Hepatocyte (in vitro differentiated cells): ENCODE measurements at places on chromosomes 16 and 17. TPM values are rescaled to one million over a fixed set of nuclear protein-coding genes. Genes with fewer than 3 reads are reported as not detected.

Gene CHRNE
- polyA plus RNA-seq = 0.83 and 1.2 TPM in 2 replicates

Gene NT5C3B
- 85.1 and 87.8 TPM in 2 replicates for polyA plus RNA-seq

Gene NKD1
- 23.0 and 26.3 TPM in 2 replicates for polyA plus RNA-seq

Gene MYL4
- 28.6 and 28.7 TPM in 2 replicates for polyA plus RNA-seq

Gene KRT36
- polyA plus RNA-seq = not detected in 2 replicates

Gene NACA2
- not detected in 2 replicates for polyA plus RNA-seq

Gene SOX9
- polyA plus RNA-seq = 74.6 and 87.3 TPM in 2 replicates

Gene CDH5
- polyA plus RNA-seq = 0.88 and 1.2 TPM in 2 replicates

Gene CCL14
- 0.56 and 1.7 TPM in 2 replicates for polyA plus RNA-seq

Gene RAC3
- polyA plus RNA-seq = 5.2 and 5.5 TPM in 2 replicates

Gene TEX14
- 0.05 TPM in 1 of 2 replicates, not detected in the other for polyA plus RNA-seq

Gene GLIS2
- polyA plus RNA-seq = 11.3 and 12.2 TPM in 2 replicates

Gene EPX
- not detected in 2 replicates for polyA plus RNA-seq

Gene NPIPA2
- 5.4 TPM in 1 of 2 replicates, not detected in the other for polyA plus RNA-seq

Gene GFAP
- polyA plus RNA-seq = not detected in 2 replicates

Gene ALG1
- 45.5 and 51.9 TPM in 2 replicates for polyA plus RNA-seq

Gene TEDC2
- polyA plus RNA-seq = 7.1 and 8.1 TPM in 2 replicates

Gene FOXL1
- 0.51 and 1.3 TPM in 2 replicates for polyA plus RNA-seq

Gene CLEC18A
- 0.26 and 0.37 TPM in 2 replicates for polyA plus RNA-seq

Gene MPP3
- polyA plus RNA-seq = 5.1 and 10.9 TPM in 2 replicates

Gene IRX6
- polyA plus RNA-seq = not detected in 2 replicates

Gene CHST4
- polyA plus RNA-seq = 0.06 TPM in 1 of 2 replicates, not detected in the other

Gene TBC1D3E
- polyA plus RNA-seq = not detected in 2 replicates

Gene KRTAP4-11
- not detected in 2 replicates for polyA plus RNA-seq

Gene CORO1A
- polyA plus RNA-seq = 1.7 and 3.4 TPM in 2 replicates

Gene SMG1
- 9.9 and 13.9 TPM in 2 replicates for polyA plus RNA-seq

Gene MT1X
- 121 and 127 TPM in 2 replicates for polyA plus RNA-seq

Gene ZC3H18
- polyA plus RNA-seq = 30.7 and 37.1 TPM in 2 replicates

Gene GPRC5B
- 63.4 and 73.1 TPM in 2 replicates for polyA plus RNA-seq

Gene DBNDD1
- polyA plus RNA-seq = 18.2 and 21.0 TPM in 2 replicates

Gene LPO
- polyA plus RNA-seq = 0.29 TPM in 1 of 2 replicates, not detected in the other

Gene ABCA9
- 0.34 and 1.4 TPM in 2 replicates for polyA plus RNA-seq

Gene FSCN2
- 0.29 and 0.40 TPM in 2 replicates for polyA plus RNA-seq

Gene SKAP1
- polyA plus RNA-seq = 1.4 and 4.1 TPM in 2 replicates

Gene JPH3
- 1.8 and 2.5 TPM in 2 replicates for polyA plus RNA-seq

Gene MCRIP2
- 95.2 and 100 TPM in 2 replicates for polyA plus RNA-seq

Gene ESRP2
- 45.6 and 52.4 TPM in 2 replicates for polyA plus RNA-seq

Gene GAS7
- polyA plus RNA-seq = 19.6 and 25.8 TPM in 2 replicates

Gene MBTD1
- 3.2 and 4.5 TPM in 2 replicates for polyA plus RNA-seq

Gene EMP2
- 93.4 and 147 TPM in 2 replicates for polyA plus RNA-seq

Gene SMIM5
- 6.8 and 7.7 TPM in 2 replicates for polyA plus RNA-seq

Gene HP
- 495 and 719 TPM in 2 replicates for polyA plus RNA-seq

Gene ARHGAP23
- polyA plus RNA-seq = 30.0 and 32.8 TPM in 2 replicates

Gene NPIPA8
- polyA plus RNA-seq = not detected in 2 replicates

Gene CDC6
- 5.1 and 7.5 TPM in 2 replicates for polyA plus RNA-seq

Gene DNAH17
- 1.5 and 4.4 TPM in 2 replicates for polyA plus RNA-seq

Gene TMEM208
- 160 and 181 TPM in 2 replicates for polyA plus RNA-seq

Gene MMP28
- 10.8 and 12.0 TPM in 2 replicates for polyA plus RNA-seq

Gene SDR42E2
- not detected in 2 replicates for polyA plus RNA-seq

Gene MT3
- polyA plus RNA-seq = not detected in 2 replicates

Gene CEMP1
- polyA plus RNA-seq = 11.1 and 21.6 TPM in 2 replicates

Gene ELMO3
- polyA plus RNA-seq = 14.5 and 18.3 TPM in 2 replicates

Gene P2RX1
- 1.8 and 2.3 TPM in 2 replicates for polyA plus RNA-seq

Gene ASPA
- polyA plus RNA-seq = 0.08 and 0.66 TPM in 2 replicates

Gene SOX15
- 0.89 and 0.95 TPM in 2 replicates for polyA plus RNA-seq

Gene ATP2A1
- 0.49 and 2.3 TPM in 2 replicates for polyA plus RNA-seq

Gene CTRB1
- polyA plus RNA-seq = 0.21 and 0.26 TPM in 2 replicates

Gene NPIPA5
- polyA plus RNA-seq = 0.71 and 0.77 TPM in 2 replicates

Gene C17orf78
- polyA plus RNA-seq = 0.54 TPM in 1 of 2 replicates, not detected in the other
